ENCODE measurements at places on chromosomes 6 and 20.

DNA sequence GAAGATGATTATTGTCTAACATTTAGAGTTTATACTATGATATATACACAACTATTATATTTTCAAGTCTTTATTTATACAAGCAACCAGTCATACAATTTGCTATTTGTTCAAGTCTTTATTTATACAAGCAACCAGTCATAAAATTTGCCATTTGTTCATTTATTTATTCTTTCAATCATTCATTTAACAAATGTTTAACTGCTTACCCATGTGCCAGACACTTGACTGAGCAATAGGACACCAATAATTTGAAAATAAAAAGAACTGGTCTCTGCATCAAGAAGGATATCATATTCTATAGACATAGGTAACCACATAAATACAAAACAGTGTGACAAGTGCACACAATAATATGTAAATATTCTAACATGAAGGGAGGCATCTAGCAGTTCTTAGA is 20.3 kb downstream of the GRIK2 start:
- no peak for DNase-seq

- no peak for DNase-seq
Measured at GRCh38 chr6:148323344-148323743, 19.3 kb upstream of the SASH1 start.

DNA sequence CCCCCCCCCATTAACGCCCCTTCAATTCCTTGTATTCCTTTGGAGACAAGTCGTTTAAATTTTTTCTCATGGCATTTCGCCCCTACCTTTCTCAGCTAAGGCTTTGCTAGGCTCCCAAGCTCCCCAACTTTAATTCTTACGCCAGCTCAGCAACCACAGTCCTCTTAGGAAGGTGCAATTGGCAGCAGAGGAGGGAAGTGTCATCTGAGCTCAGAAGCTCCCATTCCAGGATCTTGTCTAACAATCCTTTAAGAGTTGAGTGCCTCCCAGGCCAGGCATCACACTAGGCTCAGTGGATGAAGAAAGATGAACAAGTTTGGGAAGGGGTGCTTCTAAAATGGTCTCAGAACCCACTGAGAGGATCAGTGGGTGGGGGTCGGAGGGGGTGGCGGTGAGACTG is 131.2 kb upstream of the AKAP12 start:
- no peak for DNase-seq

DNA sequence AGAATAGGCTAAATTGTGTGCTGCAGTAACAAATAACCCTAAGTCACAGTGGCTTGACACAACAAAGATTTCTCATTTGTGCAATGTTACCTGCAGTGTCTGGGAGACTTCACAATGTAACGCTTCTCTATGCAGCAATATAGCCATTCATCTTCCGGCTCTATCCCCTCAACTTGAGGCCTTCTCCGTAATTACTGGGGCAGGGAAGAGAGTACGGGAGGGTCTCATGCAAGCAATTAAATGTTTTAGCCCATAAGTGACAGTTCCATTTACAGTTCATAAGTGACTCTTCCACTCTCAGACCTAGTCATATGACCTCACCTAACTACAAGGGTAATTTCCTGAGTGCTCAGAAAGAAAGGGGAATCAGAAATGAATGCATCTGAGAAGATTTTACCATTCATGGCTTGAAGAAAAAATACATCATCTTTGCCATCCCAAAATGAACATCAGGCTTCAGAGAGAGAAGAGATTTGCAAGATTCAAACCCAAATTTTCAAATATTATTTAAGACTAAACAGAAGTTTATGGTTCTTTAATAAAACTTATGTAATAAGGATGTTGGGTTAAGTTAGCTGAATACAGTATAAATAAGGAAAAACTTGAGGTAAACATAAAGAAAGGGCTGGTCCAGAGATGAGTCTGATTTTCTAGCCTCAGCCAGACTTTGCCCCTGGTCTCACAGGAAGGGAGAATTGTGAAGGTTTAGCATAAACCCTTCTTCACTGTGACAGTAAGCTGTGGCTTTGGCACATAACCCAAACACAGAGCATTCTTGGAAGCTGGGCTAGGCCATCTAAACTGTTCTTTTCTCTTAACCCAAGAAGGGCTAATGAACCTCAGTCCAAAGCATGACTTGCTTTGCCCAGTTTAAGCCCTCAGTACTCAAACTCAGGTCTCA is 13.3 kb downstream of the GPR6 start:
- no peak for DNase-seq

DNA sequence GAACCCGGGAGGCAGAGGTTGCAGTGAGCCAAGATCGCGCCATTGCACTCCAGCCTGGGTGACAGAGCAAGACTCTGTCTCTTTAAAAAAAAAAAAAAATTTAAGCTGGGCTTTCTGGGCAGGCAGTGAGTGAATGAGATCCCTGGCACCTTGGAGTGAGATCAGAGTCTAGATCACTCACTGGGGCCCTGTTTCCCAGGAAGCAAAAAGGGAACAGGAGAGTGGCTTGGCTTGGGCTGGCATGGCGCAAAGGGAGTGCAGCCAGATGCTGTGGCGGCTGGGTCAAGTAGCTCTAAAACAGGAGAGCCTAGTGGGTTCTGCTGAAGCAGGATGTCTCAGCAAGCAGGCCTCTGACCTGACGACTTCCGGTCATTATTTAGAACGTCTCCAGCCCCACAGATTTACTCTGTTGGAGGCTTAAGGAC is 10.4 kb downstream of the PLCG1 start:
- DNase-seq, result no peak

DNA sequence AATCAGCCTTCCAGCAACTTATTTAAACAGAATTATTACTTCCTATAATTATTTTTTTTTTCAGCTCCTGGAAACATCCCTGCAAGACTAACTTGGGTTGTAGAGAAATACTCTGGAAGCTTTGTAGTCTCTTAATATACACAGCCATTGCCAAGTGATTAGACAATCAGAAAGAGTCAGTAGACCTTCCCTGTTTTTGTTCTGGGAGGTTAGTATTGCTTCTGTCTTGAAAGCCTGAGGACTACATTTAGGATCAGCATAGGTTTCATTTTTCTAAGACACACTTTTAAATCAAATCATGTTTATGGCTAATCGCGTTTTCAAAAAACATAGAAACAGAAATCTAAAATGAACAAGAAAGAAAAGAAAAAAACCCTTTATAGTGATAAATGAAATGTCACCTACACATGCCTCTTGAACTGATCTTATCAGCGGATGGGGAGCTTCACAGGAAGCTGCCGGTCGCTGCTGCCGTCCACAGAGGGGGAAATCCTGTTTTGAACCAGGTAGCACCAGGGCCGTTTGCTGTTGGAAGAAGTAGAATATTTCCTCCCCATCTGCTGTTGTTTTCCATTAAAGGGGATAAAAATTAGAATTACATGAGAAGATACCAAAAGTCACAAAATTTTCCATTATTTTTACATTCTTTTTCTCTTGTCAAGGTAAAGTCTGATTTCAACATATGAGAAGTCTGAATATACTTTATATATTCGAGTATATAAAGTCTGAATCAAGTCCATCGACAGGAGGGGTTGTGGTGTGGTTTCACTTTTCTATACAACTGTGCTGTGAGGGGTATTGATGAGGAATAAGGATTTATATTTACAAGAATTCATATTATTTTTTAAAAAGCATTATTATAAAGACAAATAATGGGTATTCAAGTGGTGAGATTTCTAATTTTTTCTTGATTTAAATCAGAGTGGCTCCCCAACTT is 94.6 kb downstream of the ARMC2 start:
- peak; percentile 42 for DNase-seq

Data from SHP77 (cell line).